ENCODE measurements at places on chromosomes 7 and 10.
A peak's percentile ranks its signal among the peaks of the same experiment; 100 is the strongest.

- H3K36me3 ChIP-seq = no peaks in the 10 kb centered on the region
- DNase-seq = no peak
- no peak overlapping the region for H3K4me3 ChIP-seq
These were observed 41.4 kb downstream of the HTR7 start for GRCh38 chr10:90816466-90816865.

DNA sequence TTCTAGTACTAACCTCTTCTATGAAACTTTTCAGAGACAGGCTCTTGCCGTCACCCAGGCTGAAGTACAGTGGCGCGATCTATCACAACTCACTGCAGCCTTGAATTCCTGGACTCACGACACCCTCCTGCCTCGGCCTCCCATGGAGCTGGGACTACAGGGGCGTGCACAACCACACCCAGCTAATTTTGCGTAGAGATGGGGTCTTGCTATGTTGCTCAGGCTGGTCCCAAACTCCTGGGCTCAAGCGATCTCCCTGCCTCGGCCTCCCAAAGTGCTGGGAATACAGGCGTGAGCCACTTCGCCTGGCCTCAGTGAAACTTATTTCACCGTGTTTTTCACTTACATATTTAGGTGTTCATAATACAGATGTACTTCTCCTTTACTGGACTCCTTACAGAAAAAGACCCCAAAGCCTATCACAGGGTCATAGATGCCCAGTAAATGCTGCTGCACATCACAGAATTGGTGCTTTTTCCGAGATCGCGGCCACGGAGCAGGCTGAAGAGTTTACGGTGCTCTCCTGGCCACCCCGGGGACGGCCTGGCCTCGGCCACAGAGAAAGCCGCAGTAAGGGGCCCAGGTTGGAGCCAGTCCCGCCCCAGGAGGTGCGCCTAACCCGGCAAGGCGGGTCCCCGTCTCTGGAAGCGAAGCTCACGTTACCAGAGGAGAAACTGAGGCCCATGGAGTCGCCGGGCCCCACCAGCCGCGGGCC is 595 bp downstream of the TBL2 start:
- DNase-seq = peak; percentile 30
- peaks cover 45% of the 10 kb centered on the region for H3K4me1 ChIP-seq
- peak overlapping the region; percentile 87 for H3K4me3 ChIP-seq
- H3K36me3 ChIP-seq = peaks cover 24% of the 10 kb centered on the region
- H3K27ac ChIP-seq = peak overlapping the region; percentile 82

DNA sequence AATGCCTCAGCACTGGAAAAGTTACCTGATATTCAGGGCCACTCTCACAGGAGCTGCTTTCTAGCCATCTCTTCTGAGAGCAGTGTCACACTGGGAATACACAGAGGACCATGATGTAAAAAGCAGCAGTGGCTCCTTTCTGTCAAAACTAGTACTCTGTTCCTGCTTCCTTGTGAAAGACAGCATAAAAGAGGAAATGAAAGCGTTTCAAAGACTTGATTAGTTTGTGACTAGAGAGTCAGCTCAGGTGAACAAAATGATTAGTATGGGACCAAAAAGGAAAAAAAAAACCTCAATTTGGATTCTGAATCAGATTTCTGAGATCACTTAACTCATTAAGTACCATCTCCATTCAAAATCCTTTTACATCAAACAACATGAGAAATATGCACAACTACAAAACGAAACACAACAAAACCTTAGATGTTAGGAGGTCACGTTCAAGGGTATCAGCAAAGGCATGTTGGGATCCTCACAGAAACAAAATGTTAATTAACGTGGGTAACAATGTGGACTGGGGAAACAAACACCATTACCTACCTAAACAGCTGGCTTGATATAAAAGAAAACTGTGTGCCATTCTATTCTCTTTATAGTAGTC is 103.7 kb downstream of the MACC1 start:
- no peaks in the 10 kb centered on the region for H3K27me3 ChIP-seq
- no peak overlapping the region for H3K4me3 ChIP-seq
- no peak overlapping the region for H3K27ac ChIP-seq
- no peak for DNase-seq

GRCh38 chr7:157297185-157297584 is 39.6 kb upstream of the DNAJB6 start:
- peaks cover 4% of the 10 kb centered on the region for H3K27me3 ChIP-seq
- no peaks in the 10 kb centered on the region for H3K36me3 ChIP-seq
- H3K4me1 ChIP-seq = peaks cover 68% of the 10 kb centered on the region
- no peak overlapping the region for H3K27ac ChIP-seq
- DNase-seq = no peak
